ENCODE measurements at places on chromosomes 16 and 17.
A peak's percentile ranks its signal among the peaks of the same experiment; 100 is the strongest.

- no peak for DNase-seq
Observed at GRCh38 chr17:61128661-61129115, 271.0 kb upstream of the TBX2 start.

GRCh38 chr17:58264407-58265103 lies 16.2 kb downstream of the MPO start:
- no peak for DNase-seq

- no peak for DNase-seq
Observed at GRCh38 chr17:8038954-8039610, at the start of gene ALOX15B. TSS of gene ALOX15B (plus strand) at chr17:8039059. CDS start at chr17:8039156, 97 bp downstream.

GRCh38 chr17:10992106-10992880 lies 154.4 kb upstream of the PIRT start:
- no peak for DNase-seq

- DNase-seq = no peak
Observed at GRCh38 chr16:87821376-87822107, 47.8 kb downstream of the SLC7A5 start.

DNA sequence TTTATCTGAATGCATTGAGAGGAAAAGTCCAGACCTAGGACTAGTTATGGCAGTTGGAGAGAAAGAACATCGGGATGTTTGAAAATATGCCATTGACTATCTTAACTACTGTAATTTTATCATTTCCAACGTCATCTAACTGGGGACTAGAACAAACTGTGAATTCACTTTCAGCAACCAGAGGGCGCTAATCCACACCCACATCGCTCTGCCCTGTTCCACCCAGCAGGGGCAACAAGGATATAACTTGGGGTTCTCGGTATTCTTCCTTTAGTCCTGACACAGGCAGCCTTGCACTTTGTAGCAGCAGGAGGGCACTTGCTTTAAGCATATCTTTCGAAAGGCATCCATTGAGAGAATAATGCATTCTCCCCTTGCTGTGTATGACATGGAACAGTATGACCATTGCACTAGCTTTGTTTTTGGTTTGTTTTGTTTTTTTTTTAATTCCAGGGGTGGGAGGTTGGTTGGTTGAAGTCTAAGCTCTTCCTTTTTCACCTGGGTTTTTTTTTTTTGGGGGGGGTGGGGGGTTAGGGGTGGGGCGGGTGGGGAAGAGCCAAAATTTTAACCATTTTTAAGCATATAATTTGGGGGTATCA lies 31.5 kb downstream of the SIAH1 start:
- DNase-seq = peak; percentile 56

DNA sequence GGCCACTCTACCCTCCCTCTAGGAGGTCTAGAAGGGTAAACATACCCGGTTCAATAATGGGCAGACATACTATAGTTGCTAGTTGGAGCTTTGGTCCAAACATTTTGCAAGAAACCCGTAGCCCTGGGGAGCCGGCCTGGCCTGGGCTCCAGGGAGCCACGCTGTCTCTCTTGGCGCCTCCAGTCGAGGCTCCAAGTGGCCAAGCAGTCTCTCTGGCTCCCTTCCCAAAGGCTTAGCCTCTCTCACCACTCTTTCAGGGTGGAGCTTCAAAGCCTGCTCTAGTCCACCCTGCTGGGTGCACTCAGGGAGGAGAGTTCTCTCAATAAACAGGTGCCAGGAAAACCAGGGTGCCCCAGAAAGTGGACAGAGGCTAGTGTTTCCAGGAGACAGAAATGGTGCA lies 32.2 kb downstream of the RCVRN start:
- DNase-seq = no peak

GRCh38 chr17:50192618-50193291 lies 8.7 kb downstream of the COL1A1 start:
- DNase-seq = no peak

GRCh38 chr17:36740157-36740556 lies 138.8 kb downstream of the MRM1 start:
- no peak for DNase-seq

DNA sequence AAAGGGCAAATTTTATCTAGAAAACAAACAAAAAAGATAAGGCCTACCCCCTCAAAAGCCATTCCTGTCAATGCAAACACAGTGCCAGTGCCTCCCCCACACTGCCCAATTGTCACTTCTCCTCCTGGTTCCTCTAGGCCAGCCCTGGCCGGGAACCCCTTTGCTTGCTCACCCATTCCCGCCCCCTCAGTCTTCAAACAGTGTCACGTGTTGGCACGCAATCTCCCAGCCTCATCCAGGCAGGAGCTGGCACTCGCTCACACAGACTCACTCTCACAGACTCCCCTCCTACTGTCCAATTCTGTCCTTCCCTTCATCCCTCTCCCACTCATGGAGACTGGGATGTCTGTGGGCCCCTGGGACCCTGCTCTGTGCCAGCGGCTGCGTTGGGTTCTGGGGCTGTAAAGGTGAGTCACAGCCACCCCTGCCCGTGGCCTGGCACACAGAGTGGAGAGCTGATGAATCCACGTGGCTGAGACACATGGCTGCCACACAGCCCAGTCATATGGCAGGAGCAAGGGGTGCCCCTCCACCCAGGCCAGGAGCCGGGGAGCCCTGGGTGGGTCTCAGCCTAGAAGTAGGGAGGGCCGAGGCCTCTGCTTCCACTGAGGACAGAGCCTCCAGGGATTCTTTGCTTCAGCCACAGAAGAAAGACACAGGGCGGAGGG lies 54.8 kb downstream of the VAC14 start:
- DNase-seq = peak; percentile 4

- DNase-seq = no peak
Observed at GRCh38 chr16:79836144-79836543, 235.6 kb upstream of the MAF start.

DNA sequence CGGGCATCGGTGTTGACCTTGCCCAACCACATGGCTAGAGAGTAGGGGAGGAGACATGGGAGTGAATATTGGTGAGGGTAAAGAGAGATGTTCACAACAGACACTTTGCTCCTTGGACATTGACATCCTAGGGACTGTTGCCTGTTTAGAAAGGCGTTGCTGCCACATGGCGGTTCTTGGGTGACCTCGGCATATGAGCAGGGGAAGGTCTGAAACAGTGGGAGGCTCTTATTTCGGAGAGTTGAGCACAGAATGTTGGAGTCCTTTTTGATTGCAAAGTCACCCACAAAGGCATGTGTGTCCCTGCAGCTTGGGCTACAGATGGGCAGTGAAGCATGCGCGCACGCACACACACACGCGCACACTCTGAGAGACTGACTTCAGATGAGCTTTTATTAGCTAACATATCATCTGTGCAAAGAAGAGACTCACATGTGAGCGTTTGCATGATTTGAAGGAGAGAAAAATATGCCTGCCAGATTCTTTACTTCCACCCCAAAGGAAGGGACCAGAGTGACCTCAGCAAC lies 104.4 kb downstream of the SHISA9 start:
- no peak for DNase-seq

DNA sequence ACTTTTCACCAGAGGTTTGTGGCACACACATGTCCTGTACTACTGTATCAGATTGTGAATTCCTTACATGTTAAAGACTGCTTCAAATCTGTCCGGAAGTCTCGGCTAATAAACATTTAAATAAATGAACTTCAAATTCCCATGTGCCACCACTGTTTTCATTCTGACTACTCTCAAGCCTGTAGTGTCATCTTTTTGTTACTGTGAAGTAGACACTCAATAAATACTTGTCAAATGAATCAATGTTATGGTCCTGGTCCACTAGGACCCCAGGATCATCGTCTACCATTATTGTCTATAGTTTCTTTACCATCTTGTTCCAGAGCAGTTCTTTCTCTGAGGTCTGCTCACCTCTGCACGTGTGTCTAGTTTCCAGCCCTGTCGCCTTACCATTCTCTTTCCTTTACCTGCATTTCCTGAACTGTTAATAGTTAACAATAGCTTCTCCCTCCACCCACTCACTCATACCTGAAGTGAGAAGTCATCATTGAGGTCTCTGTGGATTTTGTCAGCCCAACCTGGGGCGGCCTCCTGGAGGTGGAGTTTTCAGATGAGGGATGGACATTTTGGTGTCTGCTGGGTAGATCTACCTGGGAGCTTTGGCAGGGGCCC lies 333.0 kb downstream of the SEC14L1 start:
- no peak for DNase-seq

DNA sequence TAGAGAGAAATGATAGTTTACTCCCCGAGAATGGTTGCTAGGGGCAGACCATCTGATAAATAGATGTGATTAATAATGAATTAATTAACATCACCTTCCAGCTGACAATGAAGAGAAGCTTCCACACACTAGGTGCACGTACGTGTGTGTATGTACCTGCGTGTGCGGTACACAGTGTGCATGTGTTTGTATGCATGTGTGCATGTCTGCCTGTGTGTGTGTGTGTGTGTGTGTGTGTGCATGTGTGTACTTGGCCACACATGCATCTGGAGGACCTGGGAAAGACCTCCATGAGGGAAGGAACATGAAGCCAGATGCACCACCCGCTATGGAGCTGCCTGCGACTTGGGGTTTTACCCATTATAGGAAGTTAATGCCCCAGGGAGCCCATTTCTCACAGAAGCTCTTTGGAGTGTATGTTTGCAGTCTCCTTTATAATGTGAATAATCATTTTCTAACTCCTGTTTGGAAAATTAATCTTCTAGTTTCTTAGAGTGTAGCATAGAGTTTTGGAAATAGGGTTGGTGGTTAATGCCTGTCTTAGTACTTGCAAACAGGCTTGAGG lies 229.1 kb downstream of the ENGASE start:
- no peak for DNase-seq

GRCh38 chr17:39926588-39927100 lies 757 bp downstream of the ORMDL3 start:
- no peak for DNase-seq

GRCh38 chr16:89179656-89180315 lies 8.2 kb downstream of the CDH15 start:
- DNase-seq = no peak

GRCh38 chr17:67606896-67607604 lies 110.7 kb upstream of the NOL11 start:
- DNase-seq = no peak

DNA sequence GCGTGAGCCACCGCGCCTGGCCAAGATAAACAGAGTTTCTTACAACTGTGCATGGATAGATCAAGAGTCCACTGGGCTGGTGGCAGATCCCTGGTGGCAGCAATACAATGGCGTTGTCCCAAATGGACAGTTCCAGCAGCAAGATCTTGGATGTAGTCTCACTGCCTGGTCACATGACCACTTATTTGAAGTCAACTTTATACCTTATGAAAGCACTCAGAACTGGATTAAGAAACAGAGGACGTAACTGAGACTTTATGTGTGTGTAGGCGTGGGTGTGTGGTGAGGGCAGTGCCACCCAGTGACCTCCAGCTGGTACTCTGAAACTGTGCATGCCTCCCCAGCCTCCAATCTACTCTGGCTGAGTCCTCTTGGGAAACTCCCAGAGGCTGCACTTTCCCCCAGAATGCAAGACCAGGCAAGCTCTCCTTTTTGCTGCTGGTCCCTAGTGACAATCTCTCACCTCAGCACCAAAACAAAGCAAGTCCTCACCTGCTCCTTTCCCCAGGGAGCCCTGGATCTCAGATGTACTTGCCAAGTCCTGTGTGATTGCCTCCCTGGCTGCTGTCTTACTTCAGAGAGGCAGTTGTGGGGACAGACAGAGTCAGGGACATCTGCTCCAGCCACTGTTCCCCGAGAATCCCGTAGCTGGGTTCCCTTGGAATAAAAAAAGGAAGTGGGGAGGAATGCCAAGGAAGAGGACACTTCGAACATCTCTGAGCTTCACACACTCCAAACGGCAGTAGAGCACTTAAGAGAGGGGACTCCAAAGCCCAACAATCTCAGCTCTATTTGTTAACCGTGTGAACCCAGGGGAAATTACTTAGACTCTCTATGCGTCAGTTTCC lies 11.7 kb upstream of the ST6GALNAC2 start:
- no peak for DNase-seq

All from midbrain (tissue), 1 donor.